ENCODE measurements at places on chromosomes 7 and 10. TPM values are rescaled to one million over a fixed set of nuclear protein-coding genes. Genes with fewer than 3 reads are reported as not detected.
A peak's percentile ranks its signal among the peaks of the same experiment; 100 is the strongest.

GRCh38 chr7:106721816-106722785 lies 61.1 kb upstream of the CCDC71L start:
- H3K27ac ChIP-seq, result no peak overlapping the region
- H3K36me3 ChIP-seq, result no peaks in the 10 kb centered on the region
- H3K27me3 ChIP-seq, result no peaks in the 10 kb centered on the region
- peaks cover 12% of the 10 kb centered on the region for H3K4me1 ChIP-seq
- H3K4me3 ChIP-seq, result no peak overlapping the region
- no peak for DNase-seq

DNA sequence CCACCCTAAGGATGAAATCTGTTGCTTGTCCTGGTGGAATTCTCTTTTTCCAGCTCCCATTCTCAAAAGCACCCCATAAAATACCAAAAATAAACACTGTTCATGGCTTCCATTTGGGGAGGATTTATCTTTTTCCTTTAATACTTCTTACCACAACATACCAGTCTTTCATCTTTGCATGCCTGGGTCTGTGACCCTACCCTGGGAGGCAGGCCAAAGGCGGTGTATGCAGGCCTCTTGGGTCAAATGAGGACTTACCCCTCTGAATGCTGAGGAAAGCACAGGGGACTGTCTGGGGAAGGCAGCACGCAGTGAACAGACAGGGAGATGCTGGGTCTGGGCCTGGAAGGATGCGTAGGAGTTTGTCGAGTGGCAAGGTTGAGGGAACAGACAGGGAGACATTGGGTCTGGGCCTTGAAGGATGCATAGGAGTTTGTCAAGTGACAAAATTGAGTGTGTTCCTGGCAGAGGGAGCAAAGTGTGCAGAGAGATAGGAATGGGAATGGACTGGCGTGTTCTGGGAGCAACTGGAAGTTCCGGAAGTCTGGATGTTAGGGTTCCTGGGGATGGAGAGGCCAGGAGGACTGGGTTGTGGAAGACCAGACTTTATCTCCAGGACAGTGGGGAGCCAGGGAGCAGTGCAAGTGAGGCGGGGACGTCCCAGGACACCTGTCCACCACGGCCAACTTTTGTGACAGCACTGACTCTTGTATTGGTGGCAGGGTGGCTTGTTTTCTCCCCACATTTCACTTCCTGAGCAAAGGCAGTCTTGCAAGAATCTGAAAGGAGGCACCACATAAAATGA lies 40.8 kb downstream of the MYL10 start:
- peaks cover 9% of the 10 kb centered on the region for H3K4me1 ChIP-seq
- H3K4me3 ChIP-seq, result no peak overlapping the region
- no peak for DNase-seq
- no peaks in the 10 kb centered on the region for H3K27me3 ChIP-seq

ENTPD1 gene
- total RNA-seq, result 0.46 TPM

DNA sequence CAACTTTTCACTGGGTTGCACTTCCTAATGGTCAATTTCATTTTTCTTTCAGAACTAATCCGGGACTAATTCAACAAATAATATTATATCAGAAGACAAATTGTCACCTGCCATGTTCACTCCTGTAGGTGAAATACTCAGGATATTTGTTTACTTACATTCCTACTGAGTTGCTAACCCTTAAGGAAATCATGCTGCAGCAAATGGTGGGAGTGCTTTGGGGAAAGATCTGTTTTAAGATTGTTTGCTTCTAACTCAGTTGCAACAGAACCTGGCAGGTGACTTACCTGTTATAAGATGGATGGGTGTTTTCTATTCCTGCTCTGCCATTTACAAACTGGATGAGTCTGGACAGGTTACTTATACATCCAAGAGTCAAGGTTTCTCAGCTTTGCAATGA lies 81.8 kb downstream of the ZNF248 start:
- no peaks in the 10 kb centered on the region for H3K4me1 ChIP-seq
- no peaks in the 10 kb centered on the region for H3K27me3 ChIP-seq
- DNase-seq, result no peak
- H3K36me3 ChIP-seq, result no peaks in the 10 kb centered on the region

CUBN gene
- total RNA-seq, result 1.5 TPM

- no peak for DNase-seq
- H3K36me3 ChIP-seq, result no peaks in the 10 kb centered on the region
- H3K4me1 ChIP-seq, result peaks cover 18% of the 10 kb centered on the region
These were observed 6.4 kb downstream of the CDCA7L start for GRCh38 chr7:21939136-21939857.

DNA sequence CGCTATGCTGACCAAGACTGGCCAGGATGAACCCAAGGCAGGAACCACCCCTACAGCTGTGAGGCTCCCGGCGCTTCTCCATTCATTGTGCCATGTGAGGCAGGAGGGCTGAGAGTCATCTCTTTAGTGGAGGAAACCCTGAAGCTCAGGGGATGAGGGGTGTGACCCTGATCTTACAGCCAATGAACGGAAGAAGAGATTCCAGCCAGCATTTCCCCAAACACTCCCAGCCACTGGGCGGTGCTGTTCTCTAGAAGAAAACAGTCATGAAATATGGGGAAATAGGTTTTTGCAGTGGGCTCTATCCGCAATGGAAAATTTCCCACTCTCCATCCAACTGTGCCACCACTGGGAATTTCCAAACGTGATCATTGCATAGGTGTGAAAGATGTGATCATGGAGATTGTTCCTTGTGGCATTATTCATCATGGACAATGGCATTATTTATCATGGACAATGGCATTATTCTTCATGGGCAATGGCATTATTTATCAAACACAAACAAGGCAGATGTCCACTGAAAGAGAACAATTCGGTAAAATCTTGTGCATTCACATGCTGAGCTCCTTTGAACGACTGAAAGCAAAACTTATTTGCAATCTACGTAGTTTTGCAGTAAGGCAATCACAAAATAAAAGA lies 14.0 kb upstream of the SLC18A2 start:
- peak; percentile 53 for DNase-seq
- no peaks in the 10 kb centered on the region for H3K4me1 ChIP-seq
- no peaks in the 10 kb centered on the region for H3K27me3 ChIP-seq
- no peak overlapping the region for H3K4me3 ChIP-seq
- H3K36me3 ChIP-seq, result no peaks in the 10 kb centered on the region
- no peak overlapping the region for H3K27ac ChIP-seq

DNA sequence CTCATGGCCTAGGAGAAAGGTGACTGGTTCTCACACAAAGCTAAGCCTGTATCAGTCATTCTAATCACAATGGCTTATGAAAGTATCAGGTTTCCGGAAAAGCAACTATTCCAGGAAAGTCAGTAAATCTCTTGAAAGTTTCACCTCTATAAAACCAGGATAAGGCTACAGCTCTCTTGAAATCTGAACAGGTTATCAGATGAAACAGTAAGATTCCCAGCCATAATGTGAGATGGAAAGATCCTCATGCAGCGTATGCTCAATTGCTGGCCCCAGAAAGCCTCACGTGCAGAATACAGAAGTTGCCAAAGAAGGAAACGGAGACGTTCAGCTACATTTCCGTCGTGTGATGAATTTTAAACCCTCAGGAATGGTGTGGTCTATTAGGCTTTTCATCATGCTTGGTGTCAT lies 90.0 kb downstream of the PFKFB3 start:
- no peak overlapping the region for H3K4me3 ChIP-seq
- H3K4me1 ChIP-seq, result no peaks in the 10 kb centered on the region
- no peak overlapping the region for H3K27ac ChIP-seq
- no peaks in the 10 kb centered on the region for H3K27me3 ChIP-seq
- no peak for DNase-seq

AKR1B15 gene
- total RNA-seq, result not detected

PTF1A gene
- not detected for total RNA-seq

- no peaks in the 10 kb centered on the region for H3K4me1 ChIP-seq
- H3K36me3 ChIP-seq, result peaks cover 4% of the 10 kb centered on the region
- no peak overlapping the region for H3K4me3 ChIP-seq
- H3K27ac ChIP-seq, result no peak overlapping the region
- no peaks in the 10 kb centered on the region for H3K27me3 ChIP-seq
- DNase-seq, result no peak
These were observed 29.1 kb downstream of the NUDCD3 start for GRCh38 chr7:44461387-44461786.

GRCh38 chr10:120949609-120950031 lies 98.5 kb downstream of the WDR11 start:
- H3K36me3 ChIP-seq, result no peaks in the 10 kb centered on the region
- peaks cover 27% of the 10 kb centered on the region for H3K27me3 ChIP-seq
- DNase-seq, result peak; percentile 60
- H3K4me3 ChIP-seq, result peak overlapping the region; percentile 57

BHLHA15 gene
- total RNA-seq, result 4.8 TPM

GRCh38 chr7:2760098-2760889 lies 72.3 kb downstream of the AMZ1 start:
- no peak overlapping the region for H3K4me3 ChIP-seq
- H3K27ac ChIP-seq, result no peak overlapping the region
- peak; percentile 74 for DNase-seq
- no peaks in the 10 kb centered on the region for H3K27me3 ChIP-seq
- no peaks in the 10 kb centered on the region for H3K4me1 ChIP-seq

DNA sequence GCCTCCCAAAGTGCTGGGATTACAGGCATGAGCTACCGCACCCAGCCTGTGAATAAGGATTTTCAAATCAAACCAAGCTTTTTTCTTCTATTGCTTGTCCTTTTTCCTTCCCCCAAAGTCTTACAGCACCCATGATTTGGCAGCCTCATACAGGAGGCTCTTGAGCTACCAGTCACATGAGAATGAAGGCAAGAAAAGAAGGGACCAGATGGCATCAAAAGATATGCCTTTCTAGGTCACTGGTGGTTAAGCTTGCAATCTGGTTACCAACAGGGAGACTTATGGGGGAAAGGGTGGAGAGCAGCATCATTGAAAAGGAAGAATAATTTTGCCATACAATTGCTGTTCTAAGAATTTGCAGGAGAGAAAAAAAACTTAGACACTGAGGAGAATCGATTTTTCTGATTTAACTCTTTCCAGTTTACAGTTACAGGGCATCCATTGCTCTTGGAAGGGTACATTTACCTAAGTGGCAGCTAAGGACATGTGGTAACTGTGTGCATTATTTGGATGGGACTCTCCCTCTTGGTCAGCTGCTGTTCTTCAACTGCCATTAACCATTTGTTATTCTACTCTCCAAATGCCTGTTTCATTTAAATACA lies 29.5 kb downstream of the SMNDC1 start:
- peaks cover 14% of the 10 kb centered on the region for H3K4me1 ChIP-seq
- H3K27me3 ChIP-seq, result no peaks in the 10 kb centered on the region
- no peak overlapping the region for H3K4me3 ChIP-seq
- H3K36me3 ChIP-seq, result no peaks in the 10 kb centered on the region

GRCh38 chr10:68599771-68600040 lies 39.6 kb downstream of the TET1 start:
- peaks cover 49% of the 10 kb centered on the region for H3K4me1 ChIP-seq
- DNase-seq, result no peak
- peak overlapping the region; percentile 54 for H3K27ac ChIP-seq
- H3K27me3 ChIP-seq, result no peaks in the 10 kb centered on the region
- peak overlapping the region; percentile 47 for H3K4me3 ChIP-seq

GNGT1 gene
- total RNA-seq, result 0.06 TPM

- DNase-seq, result no peak
- H3K4me3 ChIP-seq, result no peak overlapping the region
- no peaks in the 10 kb centered on the region for H3K27me3 ChIP-seq
- no peaks in the 10 kb centered on the region for H3K36me3 ChIP-seq
- H3K4me1 ChIP-seq, result peaks cover 12% of the 10 kb centered on the region
These were observed 88.7 kb upstream of the NRP1 start for GRCh38 chr10:33423154-33423529.

LIPJ gene
- total RNA-seq, result 0.06 TPM

DNA sequence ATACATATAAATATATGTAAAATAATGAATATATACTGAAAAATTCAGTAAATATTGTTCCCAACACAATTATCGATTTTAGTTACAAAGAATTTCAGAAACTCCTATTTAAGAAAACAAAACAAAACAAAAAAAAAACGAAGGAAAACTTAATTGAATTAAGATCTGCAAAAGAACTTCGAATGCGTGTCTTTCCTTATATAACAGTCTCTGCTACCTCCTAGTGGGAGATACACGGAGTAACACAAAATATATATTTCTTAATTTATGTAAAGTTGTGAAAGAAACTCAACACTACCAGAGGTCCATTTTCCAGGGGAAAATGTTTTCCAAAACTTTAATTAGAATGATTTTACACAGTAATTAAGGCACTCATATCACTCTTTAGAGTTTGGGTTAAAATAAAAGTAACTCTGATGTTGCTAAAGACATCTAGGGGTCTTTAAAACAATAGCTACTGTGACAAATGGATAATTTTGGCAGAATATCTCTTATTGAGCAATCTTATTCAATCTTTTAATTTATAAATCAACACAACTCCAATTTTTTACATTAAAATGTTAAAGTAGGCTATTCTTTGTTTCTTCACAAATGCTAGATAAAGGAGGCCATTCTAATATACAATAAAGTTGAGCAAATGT lies 41.6 kb downstream of the NEBL start:
- H3K4me1 ChIP-seq, result no peaks in the 10 kb centered on the region
- H3K27me3 ChIP-seq, result no peaks in the 10 kb centered on the region
- no peaks in the 10 kb centered on the region for H3K36me3 ChIP-seq
- H3K4me3 ChIP-seq, result no peak overlapping the region

EN2 gene
- not detected for total RNA-seq

GRCh38 chr7:132381742-132382472 lies 194.4 kb downstream of the PLXNA4 start:
- H3K4me1 ChIP-seq, result peaks cover 32% of the 10 kb centered on the region
- H3K27ac ChIP-seq, result no peak overlapping the region
- DNase-seq, result no peak
- H3K4me3 ChIP-seq, result no peak overlapping the region

LRRD1 gene
- total RNA-seq, result not detected

- DNase-seq, result no peak
- no peak overlapping the region for H3K27ac ChIP-seq
- H3K4me3 ChIP-seq, result no peak overlapping the region
- H3K27me3 ChIP-seq, result no peaks in the 10 kb centered on the region
These were observed 137.5 kb downstream of the CCDC71L start for GRCh38 chr7:106523482-106523881.

GRCh38 chr7:7895754-7896153 lies 72.8 kb upstream of the GLCCI1 start:
- H3K36me3 ChIP-seq, result no peaks in the 10 kb centered on the region
- no peaks in the 10 kb centered on the region for H3K27me3 ChIP-seq
- no peak overlapping the region for H3K27ac ChIP-seq
- H3K4me3 ChIP-seq, result no peak overlapping the region
- H3K4me1 ChIP-seq, result peaks cover 9% of the 10 kb centered on the region

DENND2A gene
- total RNA-seq, result 23.7 TPM

ZFAND4 gene
- 22.8 TPM for total RNA-seq

DNA sequence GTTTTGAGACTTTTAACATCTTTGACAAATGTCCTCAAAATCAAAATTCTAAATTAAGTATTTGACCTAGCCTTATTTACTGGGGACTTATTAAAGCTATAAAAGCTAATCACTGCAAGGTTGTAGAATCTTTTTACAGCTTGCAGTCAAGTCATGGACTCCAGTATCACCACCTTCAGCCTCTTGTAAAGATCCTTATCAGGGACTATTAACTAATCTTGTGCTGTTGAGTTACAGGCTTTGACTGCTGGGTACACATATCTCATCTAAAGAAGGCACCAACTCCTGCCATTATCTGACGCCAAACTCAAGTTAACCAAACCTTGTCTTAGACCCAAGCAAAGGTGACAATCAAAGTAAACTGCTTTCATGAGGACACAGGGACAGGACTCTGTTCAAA lies 621.0 kb upstream of the IGFBP3 start:
- no peak for DNase-seq
- no peak overlapping the region for H3K27ac ChIP-seq

ABCA13 gene
- total RNA-seq, result not detected

Measured in neural progenitor cell (in vitro differentiated cells).